ENCODE measurements at places on chromosomes 4 and X.

DNA sequence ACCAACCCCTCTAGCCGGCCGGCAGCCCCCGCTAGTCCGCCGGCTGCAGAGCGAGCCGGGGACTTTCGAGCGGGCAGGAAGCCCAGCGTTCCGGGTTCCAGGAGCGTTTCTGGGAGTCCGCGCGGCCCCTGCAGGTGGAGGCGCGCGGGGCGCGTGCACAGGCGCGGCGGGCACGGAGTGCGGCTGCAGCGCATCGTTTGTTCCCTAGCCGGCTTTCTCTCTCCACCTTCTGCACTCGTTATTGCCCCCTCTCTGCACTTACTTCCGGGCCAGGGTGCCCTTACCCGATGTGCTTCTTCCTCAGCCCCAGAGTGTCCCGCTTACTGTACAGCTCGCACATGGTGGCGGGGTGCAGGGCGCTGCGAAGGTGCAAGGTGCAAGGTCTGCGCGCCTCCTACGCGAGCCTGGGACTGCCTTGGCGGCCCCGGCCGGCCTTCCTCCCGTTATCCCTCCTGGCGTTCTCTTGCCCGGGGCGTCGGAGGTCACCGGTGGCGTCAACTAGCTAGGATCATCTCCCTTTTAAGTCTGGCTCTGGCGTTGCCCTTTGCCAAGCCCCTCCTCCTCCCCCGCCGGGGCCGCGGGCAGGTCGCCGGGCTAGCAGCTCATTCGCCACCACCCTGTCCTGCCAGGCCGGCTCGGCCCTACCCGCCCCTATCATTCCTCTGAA, at the start of gene ETNPPL:
ETNPPL (minus strand) TSS at position 495 of the 667 bp plus-strand sequence; CDS start at position 340, 155 bp downstream.
- no peak within 1 kb of the TSS for H3K27ac ChIP-seq
- H3K4me1 ChIP-seq, result peaks cover 13% of the 10 kb centered on the region
- H3K27me3 ChIP-seq, result peaks cover 18% of the 10 kb centered on the region
- H3K4me3 ChIP-seq, result peak within 1 kb of the TSS; percentile 66
- no peaks in the 10 kb centered on the region for H3K36me3 ChIP-seq

GRCh38 chr4:74628852-74629620, 165.3 kb downstream of the BTC start:
- no peak overlapping the region for H3K27ac ChIP-seq
- no peak for DNase-seq

DNA sequence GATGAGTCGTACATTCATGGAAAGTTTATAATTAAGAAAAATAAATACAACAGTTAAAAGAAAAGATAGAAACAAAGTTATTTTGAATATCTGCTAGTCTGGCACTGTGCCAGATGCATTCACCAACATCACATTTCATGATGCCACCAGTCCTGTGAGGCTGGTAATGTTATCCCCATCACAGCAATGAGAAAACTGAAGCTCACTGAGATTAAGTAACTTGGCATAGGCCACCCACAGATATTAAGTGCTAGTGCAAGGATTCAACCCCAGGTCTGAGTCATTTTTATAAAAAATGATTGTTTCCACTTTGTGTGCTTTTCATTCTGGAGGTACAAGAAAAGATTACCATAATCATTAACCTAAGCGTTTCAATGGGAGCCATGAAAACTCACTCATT, 65.0 kb upstream of the IL15 start:
- H3K4me1 ChIP-seq, result no peaks in the 10 kb centered on the region
- H3K27ac ChIP-seq, result no peak overlapping the region
- no peaks in the 10 kb centered on the region for H3K36me3 ChIP-seq
- DNase-seq, result no peak
- no peak overlapping the region for H3K4me3 ChIP-seq
- H3K27me3 ChIP-seq, result no peaks in the 10 kb centered on the region

DNA sequence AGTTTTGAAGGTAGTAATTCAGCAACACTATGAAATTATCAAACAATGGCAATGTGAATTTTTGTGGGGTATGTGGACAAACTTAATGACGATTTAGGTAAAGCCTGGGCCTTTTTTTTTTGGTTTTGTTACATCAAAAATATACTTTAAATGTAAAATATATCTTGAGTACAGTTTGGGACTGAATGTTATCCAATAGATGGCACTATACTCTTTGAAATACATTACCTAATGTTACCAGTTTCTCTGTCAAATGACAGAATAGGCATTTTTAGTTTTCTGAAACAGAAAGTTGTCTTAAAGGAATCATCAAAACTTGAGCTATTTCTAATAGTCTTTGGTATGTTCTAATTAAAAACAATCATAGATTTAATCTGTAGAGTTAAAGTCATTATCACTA, 1651.9 kb downstream of the C4orf33 start:
- no peaks in the 10 kb centered on the region for H3K36me3 ChIP-seq
- no peak overlapping the region for H3K4me3 ChIP-seq
- H3K4me1 ChIP-seq, result no peaks in the 10 kb centered on the region
- H3K27ac ChIP-seq, result no peak overlapping the region
- no peaks in the 10 kb centered on the region for H3K27me3 ChIP-seq

DNA sequence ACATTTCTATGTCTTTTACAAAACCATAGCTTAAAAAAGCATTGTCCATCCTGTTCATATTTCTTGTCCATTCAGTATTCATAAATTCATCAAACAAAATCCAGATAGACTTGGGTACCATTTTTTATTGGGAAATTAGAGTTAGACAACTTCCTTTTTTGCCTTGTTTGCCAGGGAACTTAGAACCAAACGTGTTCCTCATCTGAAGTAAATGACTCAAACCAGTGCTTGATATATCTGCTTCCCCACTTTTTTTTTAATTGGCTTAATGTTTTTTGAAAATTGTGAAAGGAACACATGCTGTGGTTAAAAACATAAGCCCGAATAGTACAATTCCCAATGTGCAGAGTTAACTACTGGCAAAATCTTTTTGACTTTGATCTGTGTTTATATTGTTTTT, 44.2 kb downstream of the DLG3 start:
- no peak overlapping the region for H3K27ac ChIP-seq
- no peaks in the 10 kb centered on the region for H3K4me1 ChIP-seq
- DNase-seq, result no peak
- no peak overlapping the region for H3K4me3 ChIP-seq
- no peaks in the 10 kb centered on the region for H3K36me3 ChIP-seq

DNA sequence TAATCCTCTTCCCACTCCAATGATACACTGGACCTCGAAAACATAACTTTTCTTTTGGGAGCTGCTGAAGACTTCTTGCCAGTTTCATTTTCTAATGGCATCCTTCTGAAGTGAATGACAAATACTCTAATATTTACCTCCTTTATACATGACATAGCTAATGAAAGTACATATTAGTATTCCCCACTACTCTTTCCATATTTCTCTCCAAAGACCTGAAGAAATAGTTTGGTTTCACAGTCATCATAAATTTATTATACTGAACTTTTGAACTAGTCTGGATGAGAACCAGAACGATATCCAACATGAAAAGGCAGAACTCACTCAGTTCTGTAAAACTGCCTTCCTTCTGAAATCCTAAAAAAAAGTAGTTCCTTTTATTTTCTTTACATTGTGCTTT, 139.1 kb downstream of the GPC3 start:
- no peaks in the 10 kb centered on the region for H3K27me3 ChIP-seq
- H3K27ac ChIP-seq, result no peak overlapping the region
- no peaks in the 10 kb centered on the region for H3K4me1 ChIP-seq
- no peak overlapping the region for H3K4me3 ChIP-seq
- H3K36me3 ChIP-seq, result no peaks in the 10 kb centered on the region

DNA sequence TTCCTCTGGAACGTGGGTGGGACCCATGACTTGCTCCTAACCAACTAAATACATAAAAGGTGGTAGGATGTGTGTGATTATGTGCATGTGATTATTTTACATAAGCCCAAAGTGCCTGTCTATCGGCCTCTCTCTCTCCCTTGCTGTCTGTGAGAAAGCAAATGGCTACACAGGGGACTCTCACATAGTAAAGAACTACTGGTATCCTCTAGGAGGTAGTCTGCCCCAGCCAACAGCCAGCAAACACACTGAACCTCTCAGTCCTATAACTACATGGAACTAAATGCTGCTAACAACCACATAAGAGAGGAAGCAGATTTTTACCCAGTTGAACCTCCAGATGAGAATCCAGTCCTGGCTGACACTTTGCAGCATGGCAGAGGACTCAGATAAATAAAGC, 1249.4 kb downstream of the ADGRL3 start:
- no peaks in the 10 kb centered on the region for H3K36me3 ChIP-seq
- H3K27ac ChIP-seq, result no peak overlapping the region
- no peaks in the 10 kb centered on the region for H3K4me1 ChIP-seq
- H3K4me3 ChIP-seq, result no peak overlapping the region
- DNase-seq, result peak; percentile 11
- H3K27me3 ChIP-seq, result no peaks in the 10 kb centered on the region

DNA sequence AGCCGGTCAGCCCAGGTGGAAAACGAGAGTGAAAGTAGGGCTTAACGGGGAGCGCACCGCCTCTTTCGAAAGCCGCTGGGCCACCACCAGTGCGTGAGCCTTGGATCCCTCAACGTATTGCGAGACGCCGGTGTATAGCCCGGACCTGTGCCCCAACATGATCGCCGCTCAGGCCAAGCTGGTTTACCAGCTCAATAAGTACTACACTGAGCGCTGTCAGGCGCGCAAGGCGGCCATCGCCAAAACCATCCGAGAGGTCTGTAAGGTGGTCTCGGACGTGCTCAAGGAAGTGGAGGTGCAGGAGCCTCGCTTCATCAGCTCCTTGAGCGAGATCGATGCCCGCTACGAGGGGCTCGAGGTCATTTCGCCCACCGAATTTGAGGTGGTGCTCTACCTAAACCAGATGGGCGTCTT, 929 bp downstream of the MAB21L2 start:
- no peaks in the 10 kb centered on the region for H3K36me3 ChIP-seq
- H3K4me1 ChIP-seq, result peaks cover 5% of the 10 kb centered on the region
- peaks cover 90% of the 10 kb centered on the region for H3K27me3 ChIP-seq
- no peak overlapping the region for H3K27ac ChIP-seq
- peak overlapping the region; percentile 5 for H3K4me3 ChIP-seq
- peak; percentile 26 for DNase-seq

GRCh38 chr4:100372432-100372831, 145.4 kb downstream of the EMCN start:
- H3K4me3 ChIP-seq, result no peak overlapping the region
- no peaks in the 10 kb centered on the region for H3K4me1 ChIP-seq
- H3K27me3 ChIP-seq, result no peaks in the 10 kb centered on the region
- no peaks in the 10 kb centered on the region for H3K36me3 ChIP-seq
- DNase-seq, result peak; percentile 24

GRCh38 chr4:139253713-139254112, 26.3 kb downstream of the MGARP start:
- H3K27me3 ChIP-seq, result no peaks in the 10 kb centered on the region
- H3K4me3 ChIP-seq, result no peak overlapping the region
- H3K36me3 ChIP-seq, result no peaks in the 10 kb centered on the region
- H3K27ac ChIP-seq, result no peak overlapping the region
- no peak for DNase-seq
- H3K4me1 ChIP-seq, result no peaks in the 10 kb centered on the region

- H3K27me3 ChIP-seq, result no peaks in the 10 kb centered on the region
- H3K4me1 ChIP-seq, result no peaks in the 10 kb centered on the region
- no peaks in the 10 kb centered on the region for H3K36me3 ChIP-seq
Measured at GRCh38 chr4:151565583-151565982, 156.6 kb downstream of the FHIP1A start.

DNA sequence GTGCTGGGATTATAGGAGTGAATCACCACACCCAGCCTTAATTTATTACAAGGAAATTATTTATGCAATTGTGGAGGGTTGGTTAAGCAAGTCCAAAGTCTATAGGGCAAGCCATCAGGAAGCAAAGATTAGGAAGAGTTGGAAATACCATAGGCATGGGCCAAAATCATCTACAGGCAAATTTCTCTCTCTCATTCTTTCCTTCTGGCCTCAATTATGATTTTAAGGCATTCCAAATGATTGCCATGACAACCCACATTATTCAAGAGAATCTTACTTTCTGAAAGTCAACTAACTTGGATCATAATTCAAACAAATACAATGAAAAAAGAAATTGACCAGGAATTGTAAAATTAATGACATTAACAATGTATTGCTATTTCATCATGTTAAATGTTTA, 400.8 kb downstream of the GPM6A start:
- H3K27ac ChIP-seq, result no peak overlapping the region
- no peaks in the 10 kb centered on the region for H3K27me3 ChIP-seq
- no peaks in the 10 kb centered on the region for H3K36me3 ChIP-seq
- no peak for DNase-seq

GRCh38 chrX:31340587-31340986, 268.7 kb upstream of the FTHL17 start:
- H3K4me1 ChIP-seq, result no peaks in the 10 kb centered on the region
- no peak overlapping the region for H3K4me3 ChIP-seq
- no peak for DNase-seq
- no peaks in the 10 kb centered on the region for H3K27me3 ChIP-seq
- H3K27ac ChIP-seq, result no peak overlapping the region
- no peaks in the 10 kb centered on the region for H3K36me3 ChIP-seq

DNA sequence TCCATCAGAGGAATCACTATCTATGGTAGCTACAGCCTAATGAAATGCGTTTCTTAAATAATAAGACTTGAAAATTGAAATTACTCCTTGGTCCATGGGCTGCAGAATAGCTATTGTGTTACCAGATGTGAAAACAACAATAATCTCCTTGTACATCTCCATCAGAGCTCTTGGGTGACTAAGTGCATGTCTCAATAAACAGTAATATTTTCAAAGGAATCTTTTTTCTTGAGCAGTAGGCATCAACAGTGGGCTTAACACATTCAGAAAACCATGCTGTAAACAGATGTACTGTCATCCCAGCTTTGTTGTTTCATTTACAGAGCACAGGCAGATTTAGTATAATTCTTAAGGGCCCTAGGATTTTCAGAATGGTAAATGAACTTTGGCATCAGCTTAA, 67.3 kb downstream of the GLUD2 start:
- no peak overlapping the region for H3K27ac ChIP-seq
- DNase-seq, result no peak
- no peaks in the 10 kb centered on the region for H3K36me3 ChIP-seq
- no peaks in the 10 kb centered on the region for H3K4me1 ChIP-seq

DNA sequence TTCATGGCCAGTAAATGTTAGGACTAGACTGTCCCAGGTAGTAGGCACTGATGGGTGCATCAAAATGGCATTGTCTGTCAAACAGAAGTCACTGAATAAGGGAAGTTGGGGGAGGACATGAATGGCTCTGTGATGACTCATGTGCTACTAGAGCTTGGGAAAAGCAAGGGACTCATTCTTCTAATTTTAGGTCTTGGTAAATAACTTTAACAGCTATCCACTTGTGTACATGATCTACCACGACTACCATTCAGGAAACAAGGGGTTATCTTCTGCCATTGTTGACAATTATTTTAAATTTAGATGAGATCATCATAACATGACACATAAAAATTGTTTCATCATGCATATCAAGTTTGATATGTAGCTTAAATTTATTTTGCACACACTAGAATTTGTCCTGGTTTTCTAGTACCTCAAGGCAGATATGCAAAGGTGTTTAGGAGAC, 6.3 kb downstream of the AREG start:
- no peaks in the 10 kb centered on the region for H3K36me3 ChIP-seq
- H3K27ac ChIP-seq, result no peak overlapping the region
- peaks cover 16% of the 10 kb centered on the region for H3K27me3 ChIP-seq
- no peaks in the 10 kb centered on the region for H3K4me1 ChIP-seq
- peak; percentile 79 for DNase-seq

GRCh38 chr4:175811228-175811627, 836 bp downstream of the GPM6A start:
- H3K4me1 ChIP-seq, result no peaks in the 10 kb centered on the region
- H3K36me3 ChIP-seq, result no peaks in the 10 kb centered on the region
- no peaks in the 10 kb centered on the region for H3K27me3 ChIP-seq
- DNase-seq, result no peak

GRCh38 chr4:113020966-113021365, 28.5 kb upstream of the ANK2 start:
- peak; percentile 33 for DNase-seq
- H3K4me3 ChIP-seq, result no peak overlapping the region
- no peak overlapping the region for H3K27ac ChIP-seq

- no peak for DNase-seq
- H3K36me3 ChIP-seq, result no peaks in the 10 kb centered on the region
- no peak overlapping the region for H3K4me3 ChIP-seq
- no peaks in the 10 kb centered on the region for H3K27me3 ChIP-seq
Measured at GRCh38 chr4:135164601-135165000, 963.0 kb upstream of the PABPC4L start.

Measured in cardiac muscle cell (in vitro differentiated cells and primary cell).